ENCODE measurements at places on chromosomes 16 and 17.
A peak's percentile ranks its signal among the peaks of the same experiment; 100 is the strongest.

GRCh38 chr17:7888184-7888920, at the start of gene CHD3:
Gene CHD3, plus strand, starts transcription at chr17:7888789. Its CDS starts 212 bp downstream, at chr17:7889001.
- DNase-seq: peak; percentile 62

DNA sequence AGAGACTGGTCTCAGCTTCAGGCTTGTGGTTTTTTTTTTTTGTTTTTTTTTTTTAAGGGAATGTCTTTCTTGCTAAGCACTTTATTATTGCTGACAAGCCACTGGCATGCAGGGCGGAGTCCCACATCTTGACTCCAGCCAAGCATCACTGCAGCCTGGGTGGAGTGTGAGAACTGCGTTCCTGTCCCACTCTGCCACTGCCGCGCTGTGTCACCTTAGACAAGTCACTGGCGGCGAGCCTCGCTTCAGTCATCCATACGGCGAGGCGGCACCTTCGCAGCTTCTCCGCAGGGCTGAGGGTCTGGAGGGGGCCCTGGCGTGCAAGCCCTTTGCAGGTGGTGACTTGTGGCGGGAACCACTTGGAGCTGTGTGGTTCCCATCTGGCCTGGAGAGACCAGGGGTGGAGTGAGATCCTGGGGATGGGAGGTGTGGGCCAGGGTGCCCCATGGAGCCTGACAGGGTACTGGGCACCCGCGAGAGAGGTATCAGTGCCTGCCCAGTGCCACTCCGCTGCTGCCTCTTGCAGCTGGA, 99.1 kb upstream of the CIBAR2 start:
- no peak for DNase-seq

DNA sequence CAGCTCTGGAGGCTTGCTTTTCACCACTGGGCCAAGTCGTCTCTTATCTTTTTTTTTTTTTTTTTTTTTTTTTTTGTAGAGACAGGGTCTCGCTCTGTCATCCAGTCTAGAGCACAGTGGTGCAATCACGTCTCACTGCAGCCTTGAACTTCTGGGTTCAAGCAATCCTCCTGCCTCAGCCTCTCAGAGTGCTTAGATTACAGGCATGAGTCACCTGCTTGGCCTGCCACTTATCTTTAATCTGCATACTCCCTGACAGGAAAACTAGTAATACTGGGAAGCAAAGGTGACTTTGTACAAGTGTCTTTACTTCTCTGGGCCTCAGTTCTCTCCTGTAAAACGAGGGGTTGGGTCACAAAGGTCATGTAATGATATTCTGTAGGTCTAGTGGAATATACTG, 15.0 kb downstream of the NTN1 start:
- no peak for DNase-seq

GRCh38 chr17:14332331-14332730, 31.4 kb downstream of the HS3ST3B1 start:
- DNase-seq: no peak

DNA sequence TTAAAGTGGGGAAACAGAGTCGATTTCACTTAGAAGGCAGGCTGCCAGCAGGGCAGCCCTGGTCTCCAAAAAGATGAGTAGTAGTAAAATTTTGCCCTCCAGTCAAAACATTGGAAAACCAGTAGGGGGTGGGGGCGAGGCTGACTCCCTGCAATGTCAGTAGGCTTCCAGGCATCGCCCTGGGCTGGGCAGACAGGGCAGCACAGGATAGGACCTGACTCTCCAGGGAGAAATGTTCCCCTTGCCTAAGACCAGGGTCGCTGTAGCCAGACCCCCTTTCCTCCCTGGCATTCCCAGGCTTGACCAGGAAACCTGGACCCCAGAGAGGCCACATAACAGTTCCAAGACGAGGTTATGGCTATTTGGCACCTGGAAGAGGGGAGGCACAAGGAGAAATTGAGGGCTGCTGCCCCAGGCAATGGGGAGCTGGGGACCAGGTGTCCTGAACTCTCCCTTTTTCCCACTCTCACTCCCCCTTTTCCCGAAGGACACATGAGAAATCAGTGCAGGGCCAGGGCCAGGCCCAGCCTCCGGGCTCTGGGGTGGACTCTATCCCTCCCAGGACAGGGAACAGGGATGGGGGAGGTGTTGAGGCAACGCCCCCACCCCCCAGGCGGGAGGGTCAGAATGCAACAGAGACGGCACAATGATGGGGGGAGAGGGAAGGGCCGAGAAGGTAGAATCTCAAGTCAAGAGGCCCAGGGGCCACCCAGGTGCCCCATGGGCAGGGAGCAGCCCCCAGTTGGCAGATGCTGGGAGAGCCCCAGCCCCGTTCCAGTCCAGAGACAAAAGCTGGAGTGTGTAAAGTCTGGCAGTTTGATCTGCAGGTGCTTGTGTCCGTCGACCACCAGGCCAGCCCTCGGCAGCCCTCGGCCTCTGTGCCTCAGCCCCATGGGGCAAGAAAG, 4.5 kb upstream of the SAMD14 start:
- no peak for DNase-seq

DNA sequence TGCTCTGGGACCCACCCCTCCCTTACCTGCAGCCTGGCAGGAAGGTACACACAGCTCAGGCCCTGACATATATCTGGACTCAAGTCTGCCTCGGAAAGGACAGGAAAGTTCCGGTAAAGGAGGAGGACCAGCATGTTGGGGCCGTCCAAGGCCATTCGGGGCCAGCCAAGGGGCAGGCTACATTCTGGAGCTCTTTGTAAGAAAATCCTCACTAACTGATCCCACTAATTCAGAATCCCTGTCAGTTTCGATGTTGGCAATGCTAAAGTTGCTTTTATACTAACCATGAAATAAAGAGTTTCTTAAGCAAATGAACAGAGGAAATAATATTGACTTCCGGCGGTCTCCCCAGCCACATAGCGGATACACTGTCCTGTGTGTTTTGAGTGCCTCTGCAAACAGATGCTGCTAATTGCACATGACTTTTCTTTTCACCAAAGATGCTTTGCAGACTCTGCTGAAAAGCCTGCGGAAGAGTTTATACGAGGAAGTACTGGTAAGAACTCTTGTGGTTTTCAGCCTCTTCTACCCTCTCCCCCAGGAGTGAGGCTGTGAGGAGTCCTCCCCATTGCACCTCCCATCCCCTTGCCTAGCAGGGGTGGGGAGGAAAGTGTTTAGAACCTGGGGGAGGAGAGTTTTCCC, 54.8 kb downstream of the PLXDC1 start:
- DNase-seq: no peak

DNA sequence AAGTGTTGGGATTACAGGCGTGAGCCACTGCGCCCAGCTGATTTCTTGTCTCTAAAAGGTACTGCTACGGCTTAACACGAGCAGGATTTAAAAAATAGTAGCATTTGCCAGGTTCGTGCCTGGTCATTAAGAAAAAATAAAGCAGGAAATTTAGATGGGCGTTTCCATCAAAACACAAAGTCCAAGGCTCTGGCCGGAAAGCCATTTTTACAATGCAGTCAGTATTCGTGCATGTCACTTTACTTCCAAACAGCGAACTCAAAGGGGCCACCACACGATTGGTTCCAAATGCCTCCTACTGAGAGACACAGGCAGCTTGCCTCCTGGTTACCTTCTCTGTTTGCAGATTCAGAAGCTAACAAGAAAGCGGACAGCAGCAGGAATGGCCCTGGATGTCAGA, 66.2 kb downstream of the MRM3 start:
- DNase-seq: no peak

GRCh38 chr17:69485901-69486643, 71.6 kb downstream of the MAP2K6 start:
- DNase-seq: no peak

GRCh38 chr17:42519546-42520491, 16.2 kb upstream of the NAGLU start:
- no peak for DNase-seq

DNA sequence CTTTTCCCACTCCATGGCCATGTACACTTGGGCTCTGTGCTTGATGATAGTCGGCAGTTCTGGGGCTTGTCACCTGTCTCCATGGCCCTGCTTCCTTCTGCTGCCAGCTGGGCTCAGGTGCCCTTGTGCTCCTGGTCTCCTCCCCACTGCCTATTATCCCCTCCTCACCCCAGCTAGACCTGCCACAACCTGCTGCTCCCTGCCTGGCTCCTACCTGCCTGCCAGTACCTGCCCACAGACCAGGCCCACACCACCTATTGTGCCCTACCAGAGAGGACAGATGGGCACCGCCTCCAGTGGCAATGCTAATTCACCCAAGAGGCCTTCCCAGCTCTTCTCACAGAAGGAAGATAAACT, 538 bp upstream of the RAPGEFL1 start:
- no peak for DNase-seq

GRCh38 chr16:66891797-66892196, 11.5 kb downstream of the PDP2 start:
- no peak for DNase-seq

DNA sequence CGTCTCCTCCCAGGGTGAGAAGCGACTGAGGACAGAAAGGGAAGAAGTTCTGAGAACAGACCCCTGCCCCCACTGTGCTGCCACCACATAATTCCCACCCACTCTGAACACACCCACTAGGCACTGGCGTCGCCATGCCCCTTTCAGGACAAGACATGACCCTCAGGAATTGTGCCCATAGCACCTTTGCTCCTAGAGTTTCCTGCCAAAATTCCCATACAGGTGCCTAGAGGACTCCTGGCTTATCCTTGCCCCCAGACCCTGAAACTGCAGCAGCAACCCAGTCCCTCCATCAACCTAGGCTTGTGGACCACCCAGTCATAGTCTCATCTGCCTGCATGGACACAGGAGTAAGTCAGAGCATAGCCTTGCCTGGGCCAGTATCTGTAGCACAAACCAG, 157.7 kb upstream of the ZNF267 start:
- no peak for DNase-seq

DNA sequence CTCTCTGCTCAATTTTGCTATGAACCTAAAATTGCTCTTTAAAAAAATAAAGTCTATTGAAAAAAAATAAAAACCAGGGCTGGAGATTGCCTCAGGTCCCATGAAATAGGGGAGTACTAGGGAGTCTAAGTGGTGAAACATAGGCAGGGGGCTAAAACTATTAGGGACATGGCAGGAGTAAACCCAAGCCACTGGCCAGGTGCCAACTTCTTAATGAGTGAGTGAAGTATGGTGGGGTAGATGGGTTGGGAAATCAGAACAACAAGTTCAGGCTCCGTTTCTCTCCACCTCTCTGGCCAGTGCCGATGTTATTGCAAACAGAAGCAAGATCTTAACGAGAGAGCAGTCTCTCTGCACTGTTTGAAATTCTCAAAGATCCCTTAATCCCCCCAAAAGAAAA, 322.4 kb upstream of the CDH5 start:
- no peak for DNase-seq

DNA sequence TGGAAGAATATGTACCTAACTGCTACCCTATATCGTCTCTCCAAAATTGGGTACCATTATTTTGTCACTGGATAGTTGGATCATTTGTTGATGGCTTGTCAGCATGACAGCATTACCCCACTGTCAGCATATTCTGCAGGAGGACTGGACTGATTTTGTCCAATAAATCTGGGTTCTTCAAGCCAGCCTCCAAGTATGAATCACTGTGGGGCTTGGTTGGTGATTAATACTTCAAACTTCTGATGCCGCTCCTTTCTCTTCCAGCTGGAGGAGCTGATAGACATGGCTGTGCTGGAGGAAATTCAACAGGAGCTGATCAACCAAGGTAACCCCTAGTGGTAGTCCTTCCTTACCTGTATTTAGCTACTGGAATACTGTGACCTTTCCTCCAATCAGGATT, 2.5 kb downstream of the RPAIN start:
- DNase-seq: no peak

DNA sequence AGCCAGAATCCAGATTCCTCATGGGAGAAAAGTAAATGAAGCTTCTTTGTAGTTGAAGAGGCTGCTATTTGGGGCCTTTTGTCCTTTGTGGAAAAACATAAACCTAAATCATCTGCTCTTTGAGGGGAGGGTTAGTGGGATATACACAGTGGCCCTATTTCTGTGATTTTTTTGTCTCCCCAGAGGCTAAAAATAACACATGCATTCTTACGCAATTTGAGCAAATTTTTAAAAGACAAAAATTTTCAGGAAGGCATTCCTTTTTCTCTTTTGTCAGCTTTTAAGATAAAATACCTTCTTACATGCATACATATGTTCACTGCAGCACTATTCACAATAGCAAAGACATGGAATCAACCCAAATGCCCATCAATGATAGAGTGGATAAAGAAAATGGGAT, 165.5 kb downstream of the AXIN2 start:
- no peak for DNase-seq

DNA sequence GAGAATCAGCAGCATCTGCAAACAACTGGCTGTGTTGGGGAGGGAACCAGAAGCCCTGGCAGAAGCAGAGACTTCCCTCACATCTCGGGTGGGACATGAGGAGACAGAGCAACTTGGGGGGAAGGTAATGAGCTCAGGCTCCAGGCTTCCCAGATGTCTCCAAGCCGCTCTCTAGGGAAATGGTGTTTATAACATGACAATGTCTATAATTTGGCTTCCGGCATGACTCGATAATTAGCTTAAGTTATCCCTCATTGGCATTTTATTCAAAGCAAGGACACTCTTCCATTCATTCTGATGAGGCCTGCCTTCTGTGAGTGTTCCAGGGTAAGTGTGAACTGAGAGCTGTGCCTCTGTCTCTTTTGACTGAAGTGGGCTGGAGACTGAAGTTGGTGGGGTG, 14.7 kb upstream of the MLLT6 start:
- DNase-seq: no peak

GRCh38 chr17:81241648-81242420, 2.7 kb downstream of the NDUFAF8 start:
- peak; percentile 47 for DNase-seq

DNA sequence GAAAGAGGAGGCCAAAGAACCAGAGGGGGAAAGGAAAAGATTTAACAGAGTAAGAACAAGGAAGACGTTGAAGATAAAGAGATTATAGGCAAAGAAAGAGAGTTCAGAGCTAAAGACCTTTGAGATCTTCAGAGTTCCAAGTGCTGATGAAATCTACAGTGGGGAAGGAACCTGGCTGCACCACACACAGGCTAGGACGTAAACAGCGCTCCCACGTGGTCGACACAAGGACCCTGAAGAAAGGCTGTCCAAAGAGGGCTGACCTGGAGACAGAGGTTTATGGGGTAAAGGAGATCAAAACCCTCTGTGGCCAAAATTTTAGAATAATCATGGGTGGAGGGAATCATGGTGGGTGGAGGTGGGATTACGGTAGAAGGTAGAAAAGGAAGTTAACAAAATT, 121.6 kb downstream of the PMP22 start:
- DNase-seq: no peak

GRCh38 chr17:68599091-68599490, 2.1 kb downstream of the FAM20A start:
- DNase-seq: no peak

GRCh38 chr16:78773291-78773702, 673.8 kb downstream of the WWOX start:
- no peak for DNase-seq

DNA sequence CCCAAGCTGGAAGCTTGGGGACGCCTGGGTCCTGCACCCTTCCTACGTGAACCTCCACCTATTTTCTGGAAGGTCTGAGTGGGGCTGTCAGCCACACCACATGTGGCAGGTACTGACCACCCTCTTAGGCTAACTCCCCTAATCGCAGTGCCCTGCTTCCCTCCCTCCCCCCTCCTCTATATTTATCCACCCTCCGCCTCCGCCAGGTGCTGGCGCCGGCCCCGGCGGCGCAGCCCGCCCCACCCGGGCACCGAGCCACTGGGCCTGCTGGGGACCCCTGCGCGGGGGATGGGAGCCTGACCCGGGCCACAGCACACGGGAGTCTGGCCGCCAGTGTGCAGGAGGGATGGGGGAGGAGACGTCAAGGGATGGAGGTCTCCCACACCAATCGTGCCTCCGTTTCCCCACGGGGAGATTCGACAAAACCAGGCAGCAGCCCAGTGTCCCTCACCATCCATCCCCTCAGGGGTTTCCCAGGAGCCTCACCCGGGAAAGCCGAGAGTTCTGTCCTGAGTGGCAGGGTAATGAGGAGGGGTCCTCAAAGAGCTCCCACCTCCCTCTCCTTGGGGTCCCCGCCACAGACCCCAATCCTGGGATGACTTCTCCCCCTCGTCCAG, 1.3 kb downstream of the PLEKHH3 start:
- DNase-seq: no peak
